NCI-H748 treated with DMSO at 0.1 percent for 48 hours (cell line): ENCODE measurements at places on chromosomes 3 and 15.

DNA sequence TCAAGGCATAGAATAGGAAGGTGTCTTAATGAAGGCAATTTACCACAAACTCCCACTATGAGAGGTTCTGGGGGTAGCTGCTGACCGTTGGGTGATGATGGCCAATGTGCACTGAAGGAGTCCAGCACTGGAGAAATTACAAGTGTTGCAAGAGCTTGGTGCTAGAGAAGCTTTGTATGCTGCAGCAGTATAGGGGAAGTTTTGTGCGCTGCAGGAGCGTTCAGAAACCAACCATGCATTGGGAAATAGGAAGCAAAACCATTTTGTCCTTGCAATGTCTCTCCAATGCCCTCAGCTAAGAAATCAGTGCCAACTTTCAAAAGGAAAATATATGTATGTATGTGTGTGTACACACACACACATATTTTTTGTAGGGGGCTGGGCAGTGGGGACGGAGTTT is 441.6 kb upstream of the NAALADL2 start:
- DNase-seq, result no peak

DNA sequence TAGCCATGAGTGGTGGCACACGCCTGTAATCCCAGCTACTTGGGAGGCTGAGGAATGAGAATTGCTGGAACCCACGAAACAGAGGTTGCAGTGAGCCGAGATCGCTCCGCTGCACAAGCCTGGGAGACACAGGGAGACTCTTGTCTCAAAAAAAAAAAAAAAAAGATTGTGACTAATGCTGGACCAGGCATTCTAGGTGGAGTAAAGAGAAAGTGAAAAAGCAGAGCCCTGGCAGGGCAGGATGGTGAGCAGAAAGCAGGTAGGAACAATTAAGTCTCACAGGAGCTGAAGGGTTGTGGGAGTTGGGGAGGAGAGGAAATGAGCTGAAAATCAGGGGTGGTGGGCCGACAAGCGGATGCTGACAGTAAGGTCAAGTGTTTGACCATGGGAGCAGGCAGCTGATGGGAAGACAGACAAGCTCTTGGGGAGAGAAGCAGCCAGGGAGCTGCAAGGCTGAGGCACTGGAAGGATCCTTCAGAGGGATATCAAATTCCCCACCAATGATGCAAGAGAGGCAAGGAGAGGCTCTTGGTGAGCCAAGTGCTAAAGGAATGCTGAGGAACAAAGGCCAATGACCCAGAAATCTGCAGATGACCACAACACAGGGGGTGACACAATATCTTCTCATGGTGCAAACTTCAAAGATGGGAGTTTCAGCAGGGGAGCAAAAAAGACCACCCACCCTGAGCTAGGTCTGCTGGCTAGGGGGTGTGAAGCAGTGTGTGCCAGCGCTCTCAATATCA is 251.1 kb downstream of the ULK4 start:
- DNase-seq, result no peak

DNA sequence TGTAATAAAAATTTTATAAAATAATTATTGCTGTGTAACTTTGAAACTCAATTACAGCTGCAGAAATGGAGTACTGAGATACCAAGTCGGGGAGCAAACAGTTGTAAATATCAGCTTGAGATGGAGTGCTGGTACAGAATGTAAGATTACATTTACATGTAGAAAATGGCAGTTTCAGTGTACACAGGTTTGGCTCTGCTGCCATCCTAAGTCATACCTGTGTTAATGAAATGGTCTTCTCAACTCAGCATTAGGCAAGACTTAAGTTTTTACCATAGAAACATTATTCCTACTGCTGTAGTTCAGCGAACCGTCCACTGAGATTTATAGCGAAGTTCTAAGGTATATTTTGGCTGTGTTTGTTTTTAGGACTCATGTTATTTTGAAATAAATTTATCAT is 110.1 kb upstream of the TBL1XR1 start:
- no peak for DNase-seq

GRCh38 chr3:46711760-46712159 is 5.9 kb downstream of the PRSS50 start:
- no peak for DNase-seq

DNA sequence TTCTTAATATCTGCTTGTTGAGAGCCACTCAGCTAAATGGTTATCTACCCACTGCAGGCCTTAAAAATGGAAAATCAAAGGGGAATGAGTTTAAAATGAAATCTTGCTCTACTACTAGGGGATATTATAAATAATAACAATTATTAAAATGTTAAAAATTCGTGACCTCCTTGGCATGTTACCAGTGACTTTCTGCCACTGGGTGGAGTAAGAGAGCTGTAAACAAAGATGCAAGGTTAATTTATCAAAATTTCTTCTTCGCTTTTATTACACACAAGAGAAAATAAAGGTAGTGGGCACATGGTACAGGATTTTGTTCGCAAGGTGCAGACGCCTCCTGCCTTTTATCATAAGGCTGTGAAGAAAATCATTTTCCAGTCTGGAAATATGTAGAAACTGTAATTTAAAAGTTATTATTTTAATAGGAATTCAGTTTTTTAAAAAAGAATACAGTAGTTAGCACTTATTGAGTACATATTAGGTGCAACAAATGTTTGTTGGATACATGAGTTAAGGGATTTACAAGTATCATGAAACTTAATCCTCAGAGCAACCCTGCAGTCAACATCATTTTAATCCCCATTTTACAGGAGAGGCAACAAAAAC is 272.6 kb downstream of the SUCLG2 start:
- peak; percentile 6 for DNase-seq

- DNase-seq, result no peak
Measured at GRCh38 chr3:194103505-194103904, 32.4 kb upstream of the HES1 start.

GRCh38 chr15:35174948-35175347 is 89.9 kb upstream of the NANOGP8 start:
- no peak for DNase-seq

DNA sequence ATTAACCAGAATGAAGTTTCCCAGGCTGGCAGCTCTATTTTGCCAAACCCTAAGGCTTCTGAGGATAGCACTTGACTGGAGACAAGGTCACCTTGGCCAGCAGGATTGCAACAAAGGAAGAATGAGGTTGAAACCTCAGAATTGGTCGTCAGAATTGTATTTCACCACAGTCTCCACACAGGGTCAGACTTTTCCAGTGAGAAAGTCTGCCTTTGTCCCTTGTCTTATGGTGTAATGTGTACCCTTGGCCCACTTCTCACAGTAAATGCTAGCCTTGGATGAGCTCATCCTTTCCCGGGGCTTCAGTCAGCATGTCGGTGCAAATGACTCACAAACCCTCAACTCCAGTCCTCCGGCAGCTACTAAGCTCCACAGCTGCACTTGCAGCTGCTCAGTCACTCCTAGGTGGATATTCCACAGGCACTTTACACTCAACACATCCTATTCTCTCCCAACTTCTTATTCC is 19.7 kb downstream of the SSR3 start:
- no peak for DNase-seq
